ENCODE measurements at places on chromosomes 12 and 14.

GRCh38 chr14:38108681-38109080 lies 99.0 kb upstream of the SSTR1 start:
- DNase-seq: no peak

DNA sequence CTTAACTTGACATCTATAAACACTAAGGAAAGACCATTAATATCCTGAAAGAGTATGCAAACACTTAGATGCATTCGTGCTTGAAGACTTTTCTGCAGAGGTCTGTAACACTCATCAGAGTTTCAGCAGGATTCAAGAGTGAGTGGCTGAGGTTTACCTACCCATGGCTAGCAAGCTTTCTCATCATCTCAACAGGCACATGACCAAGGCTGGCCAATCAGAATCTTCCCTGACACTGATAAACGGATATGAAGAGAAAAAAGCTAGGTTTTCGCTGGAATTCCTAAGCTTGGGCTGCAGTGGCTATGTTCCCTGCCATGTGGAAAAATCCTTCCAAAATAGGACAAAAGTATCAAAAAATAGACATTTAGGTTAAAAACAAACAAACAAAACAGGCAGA lies 162.1 kb upstream of the USP15 start:
- no peak for DNase-seq

DNA sequence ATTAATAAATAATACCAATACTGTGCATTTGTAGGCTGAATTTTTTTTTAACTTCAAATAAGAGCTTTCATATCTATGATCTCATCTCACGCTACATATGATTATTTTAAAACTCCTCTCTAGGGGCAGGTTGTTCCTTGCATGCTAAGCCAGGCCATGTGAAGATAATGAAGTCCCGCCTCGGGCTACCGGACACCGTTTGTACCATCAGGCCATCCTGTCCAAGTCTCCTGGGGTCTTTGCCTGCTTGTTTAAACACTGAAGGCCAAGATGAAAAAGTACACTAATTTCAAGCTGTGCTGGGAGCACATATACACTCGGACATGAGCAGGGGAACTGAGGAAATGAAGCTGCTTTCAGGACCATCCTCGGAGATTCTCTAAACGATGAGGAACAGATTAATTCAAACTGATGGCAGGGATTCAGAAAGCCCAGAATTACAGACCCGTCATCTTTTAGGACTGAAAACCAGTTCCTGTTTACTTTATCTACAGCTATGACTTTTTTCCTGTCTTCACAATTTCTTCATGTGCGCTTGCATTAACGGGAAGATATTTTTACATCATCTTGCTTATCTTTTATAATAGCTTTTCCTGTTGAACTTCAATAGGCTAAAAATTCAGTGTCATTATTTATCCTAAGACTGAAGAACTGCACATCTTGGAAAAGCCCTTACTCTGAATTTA lies 6.3 kb upstream of the ABHD12B start:
- DNase-seq: no peak

- no peak for DNase-seq
These were observed 72.0 kb downstream of the ALX1 start for GRCh38 chr12:85352016-85352415.

GRCh38 chr12:42794806-42795205 lies 205.3 kb upstream of the PRICKLE1 start:
- DNase-seq: no peak

All from CD4-positive, alpha-beta T cell treated with Interleukin-15 for 1 hour (primary cell).